Right hindlimb (tissue), 1 donor: ENCODE measurements at places on chromosomes 2 and 18.

DNA sequence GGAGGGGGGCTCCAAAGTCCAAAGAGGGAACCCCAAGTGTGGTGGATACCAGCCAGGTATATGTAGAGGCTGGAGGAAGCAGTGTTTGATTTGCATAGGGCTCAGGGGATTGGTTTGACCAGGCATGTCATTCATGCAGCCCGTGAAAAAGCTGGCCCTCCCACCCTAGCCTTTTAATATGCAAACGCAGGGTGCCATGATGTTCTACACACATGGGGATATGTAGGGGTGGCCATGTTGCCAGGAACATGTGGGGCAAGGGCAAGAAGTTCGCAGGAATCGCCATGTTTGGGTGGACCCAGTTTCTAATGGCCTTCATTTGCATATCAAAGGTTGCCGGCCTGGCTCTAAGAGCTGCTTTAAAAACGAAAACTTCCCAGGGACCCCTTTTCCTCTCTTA is 33.6 kb downstream of the B3GNT7 start:
- DNase-seq: no peak

- no peak for DNase-seq
Measured at GRCh38 chr18:10213526-10213925, 240.9 kb upstream of the APCDD1 start.

DNA sequence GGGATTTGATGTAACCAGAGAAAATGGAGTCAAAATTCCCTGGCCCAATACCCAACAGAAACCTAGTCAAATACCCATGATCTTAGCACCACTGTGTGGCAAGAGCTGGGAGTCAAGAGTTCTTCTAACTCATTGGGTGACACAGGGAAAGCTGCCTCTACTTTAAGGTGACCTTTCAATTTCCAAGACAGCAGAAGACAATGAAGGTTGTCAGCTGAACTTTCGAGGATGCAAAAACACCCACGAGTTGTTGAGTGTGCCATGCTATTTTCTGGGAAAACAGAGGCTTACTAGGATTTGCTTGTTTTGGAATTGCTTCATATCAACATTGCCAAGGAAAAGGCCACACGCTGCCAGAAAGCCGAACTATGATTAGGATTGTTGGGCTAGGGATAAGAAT is 61.6 kb upstream of the CYRIA start:
- DNase-seq: no peak

DNA sequence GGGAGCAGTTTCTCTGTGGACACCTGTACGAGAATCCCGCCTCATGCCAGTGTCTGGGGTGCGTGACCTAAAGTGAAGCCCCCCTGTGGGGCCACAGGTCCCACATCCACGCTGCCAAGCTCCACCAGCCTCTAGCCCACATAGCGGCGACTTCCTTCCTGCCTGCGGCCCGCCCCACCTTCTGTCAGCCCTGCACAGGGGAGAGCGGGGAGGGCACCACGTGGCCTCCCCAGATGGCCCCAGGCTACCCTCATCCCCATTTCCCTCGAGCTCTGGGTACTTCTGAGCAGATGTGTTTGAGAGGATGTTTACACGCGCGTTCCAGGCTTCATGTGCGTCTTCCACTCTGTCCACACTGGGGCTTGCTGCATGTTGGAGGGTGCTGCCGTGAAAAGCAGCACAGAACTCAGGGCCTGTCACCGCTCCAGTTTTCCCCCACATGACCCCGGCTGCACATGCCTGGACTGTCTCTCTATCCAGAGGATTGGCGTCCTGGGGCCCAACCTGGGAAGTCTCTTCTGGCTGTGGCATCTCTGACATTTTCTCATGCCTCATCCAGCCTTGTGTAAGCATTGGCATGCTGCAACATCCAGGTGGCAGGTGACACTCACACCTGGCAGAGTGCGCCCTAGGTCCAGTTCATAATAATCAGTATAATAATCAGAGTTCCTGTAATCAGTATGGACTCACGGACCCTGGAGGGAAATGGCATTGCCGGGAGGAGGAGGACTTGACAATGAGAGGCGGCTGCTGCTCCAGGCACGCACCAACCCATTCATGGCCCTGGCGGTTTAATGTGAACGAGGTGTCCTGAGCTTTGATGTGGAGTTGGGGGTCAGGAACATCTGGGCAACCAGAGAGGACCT is 146.3 kb upstream of the TWIST2 start:
- no peak for DNase-seq

GRCh38 chr2:107393516-107393915 is 433.2 kb upstream of the RGPD4 start:
- DNase-seq: no peak
